Spinal cord (tissue), 10 donors: ENCODE measurements at places on chromosomes 1 and 21.

DNA sequence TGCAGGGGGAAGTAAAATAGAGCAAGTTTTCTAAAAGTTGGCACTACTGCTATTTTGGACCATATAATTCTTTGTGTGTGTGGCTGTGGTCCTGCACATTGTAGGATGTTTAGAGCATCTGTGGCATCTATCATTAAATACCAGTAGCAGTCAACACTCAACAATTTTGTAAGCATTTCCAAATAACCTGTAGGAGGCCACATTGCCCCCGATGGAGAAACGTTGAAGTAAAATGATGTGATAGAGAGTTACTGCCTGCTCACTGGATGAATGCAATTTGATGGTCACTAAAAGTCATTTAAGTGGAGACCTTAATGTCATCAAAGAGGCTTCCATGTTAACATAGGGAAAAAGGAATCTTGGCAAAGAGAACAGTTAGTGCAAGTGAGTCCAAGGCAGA is 560.8 kb downstream of the NEGR1 start:
- DNase-seq, result no peak

GRCh38 chr1:43484367-43484766 is 30.6 kb upstream of the HYI start:
- no peak for DNase-seq

GRCh38 chr21:31961704-31962103 is 88.9 kb downstream of the HUNK start:
- no peak for DNase-seq

GRCh38 chr1:231936983-231937775 is 310.6 kb downstream of the DISC1 start:
- DNase-seq, result peak; percentile 80
